ENCODE measurements at places on chromosomes 3 and 15.

DNA sequence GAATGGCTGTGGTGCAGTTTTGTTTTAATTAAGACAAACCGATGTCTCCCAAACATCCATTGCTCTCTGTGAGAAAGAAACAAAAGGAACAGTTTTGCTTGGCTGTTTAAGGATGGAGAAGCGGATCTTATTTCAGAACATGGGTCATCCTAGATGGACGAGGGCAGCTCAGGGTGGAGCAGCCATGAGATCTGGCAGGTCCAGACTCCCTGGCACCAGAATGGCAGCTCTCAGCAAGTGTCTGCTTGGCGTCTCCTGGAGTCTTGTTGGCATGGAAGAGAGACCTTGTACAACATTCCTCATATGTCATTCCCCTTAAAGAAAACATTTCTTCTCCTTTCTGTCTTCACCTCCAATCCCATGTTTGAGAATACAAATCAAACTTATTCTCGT is 93.8 kb downstream of the ADAMTSL3 start:
- DNase-seq, result no peak

GRCh38 chr15:81945014-81945615 is 100.7 kb downstream of the MEX3B start:
- DNase-seq, result no peak

DNA sequence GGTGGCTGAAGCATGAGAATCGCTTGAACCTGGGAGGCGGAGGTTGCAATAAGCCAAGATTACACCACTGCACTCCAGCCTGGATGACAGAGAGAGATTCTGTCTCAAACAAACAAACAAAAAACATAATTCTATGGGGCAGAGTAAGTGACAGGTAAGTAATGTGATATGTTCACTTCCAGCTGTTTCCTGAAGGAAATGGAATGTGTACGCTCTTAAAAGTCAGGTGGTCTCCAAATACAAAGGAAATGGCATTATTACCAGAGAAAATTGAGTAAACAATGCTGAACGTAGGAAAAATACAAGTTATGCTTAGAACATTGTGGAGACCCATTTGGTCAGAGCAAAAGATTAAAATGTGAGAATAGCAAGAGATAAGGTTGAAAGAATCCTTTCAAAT is 278.5 kb downstream of the SCAPER start:
- no peak for DNase-seq

DNA sequence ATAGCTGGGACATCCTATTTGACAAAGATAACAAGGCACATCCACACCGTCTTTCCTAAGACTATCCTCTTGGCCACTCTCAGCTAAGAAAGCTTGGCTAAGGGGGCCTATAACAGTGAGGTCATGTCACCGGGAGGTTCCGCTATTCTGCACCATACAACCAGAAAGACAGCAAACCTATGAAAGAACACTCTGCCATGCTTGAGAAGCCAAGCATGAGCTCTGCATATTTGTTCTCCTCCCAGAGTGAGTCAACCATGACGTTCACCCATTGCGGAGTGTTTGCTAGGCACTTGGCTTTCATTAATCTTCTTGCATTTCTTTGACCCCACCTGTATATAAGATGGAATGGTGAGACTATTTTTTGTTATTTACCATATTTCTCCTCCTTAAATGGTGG is 141.2 kb downstream of the GMNC start:
- no peak for DNase-seq

DNA sequence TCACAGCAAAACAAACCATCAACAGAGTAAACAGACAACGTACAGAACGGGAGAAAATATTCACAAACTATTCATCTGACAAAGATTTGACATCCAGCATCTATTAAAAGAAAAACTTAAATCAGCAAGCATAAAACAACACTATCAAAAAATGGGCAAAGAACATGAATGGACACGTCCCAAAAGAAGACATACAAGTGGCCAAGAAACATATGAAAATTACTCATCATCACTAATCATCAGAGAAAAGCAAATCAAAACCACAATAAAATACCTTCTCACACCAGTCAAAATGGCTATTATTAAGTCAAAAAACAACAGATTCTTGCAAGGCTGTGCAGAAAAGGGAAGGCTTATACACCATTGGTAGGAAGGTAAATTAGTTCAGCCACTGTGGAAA is 13.7 kb upstream of the SERPINI2 start:
- no peak for DNase-seq

- DNase-seq, result no peak
Measured at GRCh38 chr3:141940194-141940776, 63.8 kb downstream of the ATP1B3 start.

DNA sequence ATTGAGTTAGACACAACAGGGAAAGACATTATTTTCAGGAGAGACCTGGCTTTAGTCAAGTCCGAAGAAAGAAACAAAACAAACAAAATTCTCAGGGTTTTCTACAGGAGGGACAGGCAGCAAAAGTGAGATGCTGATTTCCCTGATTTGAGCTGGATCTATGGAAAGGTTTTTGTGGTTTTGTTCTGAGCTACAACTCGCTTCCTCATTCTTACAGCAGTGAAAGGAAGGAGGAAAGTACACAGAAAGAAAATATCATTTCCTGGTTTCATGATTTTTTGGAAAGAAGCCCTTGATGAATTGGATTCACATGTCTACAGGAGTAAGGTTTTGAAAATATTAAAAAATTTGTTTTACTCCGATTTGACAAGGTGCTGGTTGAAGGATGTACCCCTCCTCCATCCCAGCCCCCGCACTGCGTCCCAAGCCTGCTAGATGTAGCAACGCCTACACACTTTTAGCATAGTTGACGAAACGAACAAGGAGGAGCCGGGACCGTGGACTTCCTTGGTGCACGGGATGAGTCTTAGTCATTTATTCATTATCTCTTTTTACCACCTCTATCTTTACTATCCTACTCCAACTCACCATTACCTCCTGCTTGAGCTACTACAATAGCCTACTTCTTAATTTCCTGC is 10.8 kb downstream of the PRICKLE2 start:
- DNase-seq, result no peak

DNA sequence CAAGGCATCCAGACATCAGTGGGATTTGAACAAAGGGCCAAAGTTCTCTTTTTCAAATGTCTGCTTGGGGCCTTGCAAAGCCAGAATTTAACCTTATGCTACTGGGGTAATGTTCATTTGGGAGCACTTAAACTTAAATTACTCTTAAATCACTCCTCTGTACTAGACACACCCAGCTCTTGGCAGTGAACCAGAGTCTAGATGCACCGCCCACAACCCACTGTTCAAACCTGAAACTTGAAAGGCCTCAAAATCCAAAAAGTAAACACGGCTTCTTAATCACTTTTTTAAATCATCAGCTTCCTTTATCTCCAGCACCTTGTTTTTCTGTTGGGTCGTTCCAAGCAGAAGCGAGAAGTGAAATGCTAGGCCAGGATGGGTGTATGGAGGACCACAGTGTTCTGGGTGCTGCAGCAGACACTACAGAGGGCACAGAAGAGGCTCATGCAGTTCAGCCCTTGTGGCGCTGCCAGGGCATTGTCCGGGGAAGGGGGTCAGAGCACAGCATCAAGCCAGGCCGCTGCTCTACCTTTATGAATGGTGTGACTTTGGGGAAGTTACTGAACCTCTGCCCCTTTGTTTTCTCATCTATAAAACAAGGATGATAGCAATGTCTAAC is 28.8 kb downstream of the MECOM start:
- DNase-seq, result no peak

DNA sequence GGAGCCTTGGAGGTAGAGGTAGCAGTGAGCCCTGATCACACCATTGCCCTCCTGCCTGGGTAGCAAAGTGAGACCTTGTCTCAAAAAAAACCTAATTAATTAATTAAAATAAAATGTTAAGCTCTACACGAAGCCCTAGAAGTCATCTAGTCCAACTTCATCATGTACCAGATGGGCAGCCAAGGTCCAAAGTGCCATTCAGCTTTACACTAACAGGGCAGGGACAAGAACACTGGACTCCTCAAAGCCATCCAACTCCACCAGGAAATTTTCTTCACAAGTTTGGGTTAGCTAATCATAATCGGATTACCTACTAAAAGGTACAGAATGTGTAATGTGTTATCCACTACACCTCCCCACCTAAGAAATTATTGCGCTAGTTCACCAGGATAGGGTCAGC is 48.8 kb downstream of the WWTR1 start:
- no peak for DNase-seq

- DNase-seq, result no peak
Measured at GRCh38 chr3:134620476-134621115, 30.2 kb downstream of the KY start.

- no peak for DNase-seq
Measured at GRCh38 chr3:182078316-182078715, 366.6 kb downstream of the SOX2 start.

DNA sequence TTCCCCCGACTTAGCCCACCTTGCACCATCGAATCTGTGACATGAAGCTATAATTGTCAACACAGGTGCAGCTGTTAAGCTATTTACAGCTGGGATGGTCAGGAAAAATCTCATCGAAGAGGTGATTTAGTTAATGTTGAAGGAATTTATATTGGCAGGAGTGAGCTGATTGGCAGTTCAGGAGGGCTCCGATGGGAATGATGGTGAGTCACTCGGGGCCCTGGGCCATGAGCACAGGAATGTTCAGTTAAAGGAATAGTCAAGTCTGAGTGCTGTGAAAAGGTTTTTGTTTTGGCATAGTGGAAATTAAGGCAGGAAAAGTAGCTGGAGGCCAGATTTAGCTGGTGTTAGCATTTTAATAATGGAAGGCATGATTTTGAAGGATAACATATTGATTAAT is 95.7 kb downstream of the OXSM start:
- DNase-seq, result no peak

DNA sequence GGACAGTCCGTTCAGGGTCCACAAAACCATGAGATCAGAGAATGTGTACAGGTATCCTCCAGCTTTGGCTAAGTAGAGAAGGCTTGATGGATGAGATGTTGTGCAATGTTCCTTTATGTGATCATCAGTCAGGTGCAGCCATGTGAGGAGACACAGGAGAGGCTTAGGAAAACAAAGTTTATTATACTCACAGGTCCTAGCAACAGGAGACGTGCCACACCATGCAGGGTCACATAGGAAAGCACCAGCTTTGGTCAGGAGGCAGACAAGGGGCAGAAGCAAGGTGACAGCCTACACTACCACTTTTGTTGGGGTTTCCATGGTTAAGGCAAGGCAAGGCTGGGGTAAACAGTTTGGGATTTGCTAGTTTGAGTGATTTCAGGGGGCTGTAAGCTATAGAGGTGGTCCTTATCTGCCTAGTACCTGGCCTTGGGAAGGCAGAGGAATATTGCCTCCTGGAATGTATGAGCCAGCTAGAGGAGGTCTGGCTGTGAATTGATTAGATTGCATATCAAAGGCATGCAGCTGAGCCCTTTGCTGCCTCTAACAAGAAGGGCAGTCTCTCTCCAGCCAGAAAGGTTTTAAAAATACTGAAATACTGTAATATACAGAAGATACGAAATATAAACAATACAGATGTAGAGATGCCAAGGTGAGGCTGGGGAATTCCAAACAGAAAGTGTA is 248.6 kb downstream of the RYR3 start:
- no peak for DNase-seq

DNA sequence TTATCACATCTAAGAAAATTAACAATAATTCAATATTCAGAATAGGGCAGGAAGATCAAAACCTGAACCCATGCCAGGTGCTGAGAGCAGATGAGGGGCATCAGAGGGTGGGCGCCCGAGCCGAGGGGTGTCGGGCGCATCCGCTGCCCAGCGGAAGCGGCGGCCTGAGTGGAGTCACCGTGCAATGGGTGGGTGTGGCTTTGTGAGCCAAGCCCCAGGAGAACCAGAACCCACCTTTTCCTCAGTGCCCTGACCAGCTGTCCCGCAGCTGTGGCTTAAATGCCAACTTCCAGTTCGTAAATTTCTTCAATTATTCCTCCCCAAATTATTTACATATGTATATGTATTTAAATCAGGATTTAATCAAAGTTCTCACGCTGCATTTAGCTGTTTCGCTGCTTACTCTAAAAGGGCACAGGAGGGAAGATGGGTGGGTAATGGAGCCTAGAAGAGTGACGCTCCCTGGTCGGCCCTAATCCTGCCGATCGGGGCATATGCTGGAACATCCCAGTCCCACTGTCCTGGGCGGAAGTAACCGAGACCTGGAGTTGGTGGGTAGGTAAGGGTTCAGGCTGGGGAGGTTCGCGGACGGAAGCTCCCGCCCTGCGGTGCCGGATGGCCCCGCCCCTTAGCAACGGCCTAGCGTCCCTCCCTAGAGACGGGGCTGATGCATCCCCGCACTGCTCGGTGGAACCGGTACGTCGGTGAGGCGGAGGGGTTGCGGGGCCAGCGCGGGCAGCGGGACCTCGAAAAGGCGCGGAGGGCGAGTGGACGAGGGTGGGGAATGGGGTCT is 1.3 kb downstream of the DNAH1 start:
- DNase-seq, result peak; percentile 56

DNA sequence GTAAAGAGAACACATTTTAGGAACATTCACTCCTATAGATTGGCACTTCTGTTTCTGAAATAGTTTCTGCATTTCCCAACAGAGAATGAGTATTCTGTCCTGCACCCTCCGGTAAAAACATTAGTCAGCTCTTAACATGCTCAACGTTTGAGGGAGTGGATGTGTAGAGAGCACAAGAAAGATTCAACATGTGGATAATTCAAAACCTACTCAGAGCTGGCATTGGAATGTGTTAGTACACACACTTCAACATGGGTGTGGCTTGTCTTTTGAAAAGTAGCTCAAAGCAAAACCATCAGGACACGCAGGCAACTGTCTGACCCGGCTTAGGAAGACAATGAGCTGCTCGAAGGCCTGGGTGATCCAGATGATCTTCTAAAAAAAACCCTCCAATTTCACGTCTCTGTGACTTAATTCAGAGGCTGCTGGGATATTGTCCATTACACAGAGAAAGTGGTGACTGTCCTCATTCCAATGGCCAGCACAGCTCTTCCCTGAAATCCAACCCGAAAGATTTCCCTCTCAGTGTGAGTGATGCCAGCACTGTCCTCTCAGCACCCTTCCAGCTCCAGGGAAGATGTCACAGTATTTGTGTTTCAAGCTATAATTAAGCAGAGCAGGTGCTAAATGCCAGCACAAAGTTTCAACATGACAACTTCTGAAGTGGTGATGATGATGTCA is 18.1 kb downstream of the FBN1 start:
- DNase-seq, result no peak

GRCh38 chr15:70065006-70065722 is 32.6 kb downstream of the TLE3 start:
- DNase-seq, result no peak

GRCh38 chr3:179196098-179196497 is 47.9 kb downstream of the PIK3CA start:
- no peak for DNase-seq

DNA sequence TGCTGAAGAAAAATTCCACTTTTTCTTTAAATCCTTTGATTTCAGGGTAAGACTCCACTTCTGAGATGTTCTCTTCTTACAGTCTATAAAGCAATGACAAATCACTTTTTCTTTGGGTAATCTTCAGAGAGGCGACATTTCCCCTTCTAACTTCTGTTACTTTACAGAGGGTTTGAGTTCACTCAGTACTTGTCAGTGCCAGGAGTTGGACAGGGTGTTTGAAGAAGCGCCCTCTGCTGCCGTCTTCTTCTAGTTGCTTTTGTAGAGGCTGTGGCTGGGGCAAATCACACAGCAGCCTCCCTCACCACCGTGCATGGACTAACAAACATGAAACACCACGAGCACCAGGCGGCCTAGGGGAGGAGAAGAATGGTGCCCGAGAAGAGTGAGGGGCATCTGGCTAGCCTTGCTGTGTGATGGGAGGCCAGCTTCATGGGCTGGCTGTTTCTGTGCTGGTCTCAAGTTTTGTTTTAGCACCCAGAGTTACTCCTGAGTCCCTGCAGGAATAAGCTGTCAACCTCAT is at the start of gene CD80:
Gene CD80 (minus strand): TSS at position 174 of the 523 bp plus-strand sequence. CDS start 1,886 bp downstream, outside the sequence.
- no peak for DNase-seq

GRCh38 chr15:75436881-75437280 is 14.6 kb downstream of the SIN3A start:
- no peak for DNase-seq

All from activated CD8-positive, alpha-beta memory T cell treated with anti-CD3 and anti-CD28 coated beads for 1 hour (primary cell).